ENCODE measurements at places on chromosomes 2 and 18.

- no peak for DNase-seq
Observed at GRCh38 chr18:77501266-77501665, 251.6 kb downstream of the GALR1 start.

DNA sequence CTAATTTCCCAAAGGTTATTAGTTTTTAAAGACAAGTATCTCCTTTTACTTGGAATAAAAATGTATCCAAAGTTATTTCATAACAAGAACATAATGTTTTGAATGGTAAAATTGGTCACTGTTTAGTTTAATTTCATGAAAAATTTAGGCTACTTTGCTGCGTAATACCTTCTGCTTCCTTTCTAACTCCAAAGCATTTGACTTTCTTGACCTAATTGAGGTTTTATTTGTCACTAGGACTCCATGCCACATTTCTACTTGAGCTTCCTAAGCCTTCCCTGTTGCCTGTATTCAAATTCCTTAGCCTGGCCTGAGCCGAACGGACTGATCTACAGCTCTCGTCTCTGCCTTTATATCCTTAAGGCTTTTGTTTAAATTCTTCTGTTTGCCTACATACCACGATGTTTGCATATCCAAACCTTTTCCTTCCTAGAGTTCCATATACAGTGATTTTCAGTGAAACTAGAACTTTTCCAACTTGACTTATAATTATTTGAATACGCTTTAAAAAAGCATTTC, 25.1 kb downstream of the ARMC9 start:
- DNase-seq, result no peak

DNA sequence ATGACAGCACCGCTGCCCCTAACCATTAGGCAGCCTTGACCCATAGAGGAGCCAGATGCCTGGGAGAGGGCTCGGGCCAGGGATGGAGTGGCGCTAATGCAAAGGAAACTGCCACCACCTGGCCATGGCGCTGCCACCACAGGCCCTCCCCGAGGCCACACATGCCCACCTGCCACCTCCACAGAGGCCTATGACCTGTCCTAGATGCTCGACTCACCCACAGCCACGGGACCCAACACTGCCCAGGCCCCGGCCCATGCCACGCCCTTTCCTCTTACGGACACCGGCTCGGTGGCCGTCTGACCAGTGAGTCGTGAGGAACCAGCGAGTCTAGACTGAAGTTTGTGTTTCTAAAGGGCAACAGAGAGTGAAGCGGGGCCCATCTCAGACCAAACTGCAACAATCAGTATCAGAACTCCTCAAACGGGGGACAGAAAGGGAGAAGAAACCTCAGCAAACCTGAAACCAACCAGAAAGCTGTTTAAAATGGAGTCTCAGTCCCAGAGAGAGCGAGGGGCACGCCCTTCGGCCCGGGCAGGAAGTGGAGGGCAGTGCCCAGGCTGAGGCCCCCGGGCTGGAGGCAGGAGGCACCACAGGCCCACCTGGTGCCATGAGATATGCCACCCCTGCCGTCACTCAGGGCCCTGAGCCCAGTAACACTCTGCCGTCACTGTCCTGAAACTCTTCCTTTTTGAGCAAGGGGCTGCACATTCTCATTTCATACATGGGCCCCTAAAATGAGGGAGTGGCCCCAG, 711 bp downstream of the GPR17 start:
- no peak for DNase-seq

DNA sequence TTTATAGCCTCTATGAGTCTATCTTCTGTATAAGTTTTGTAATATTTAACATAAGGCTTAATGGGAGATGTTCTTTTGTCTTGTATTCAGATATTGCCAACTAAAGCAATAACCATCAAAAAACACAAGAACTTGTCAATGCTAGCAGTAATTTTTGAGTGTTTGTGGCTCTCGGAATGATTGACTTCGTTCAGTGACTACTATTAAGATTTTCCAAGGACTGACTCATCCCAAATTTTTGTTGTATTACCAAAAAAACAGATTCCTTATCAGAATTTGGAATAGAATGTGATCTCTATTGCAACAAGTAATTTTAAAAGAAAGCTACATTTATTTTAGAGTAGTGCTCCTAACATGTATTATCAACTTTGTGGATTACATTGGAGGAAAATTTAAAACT, 8.1 kb downstream of the NABP1 start:
- no peak for DNase-seq

DNA sequence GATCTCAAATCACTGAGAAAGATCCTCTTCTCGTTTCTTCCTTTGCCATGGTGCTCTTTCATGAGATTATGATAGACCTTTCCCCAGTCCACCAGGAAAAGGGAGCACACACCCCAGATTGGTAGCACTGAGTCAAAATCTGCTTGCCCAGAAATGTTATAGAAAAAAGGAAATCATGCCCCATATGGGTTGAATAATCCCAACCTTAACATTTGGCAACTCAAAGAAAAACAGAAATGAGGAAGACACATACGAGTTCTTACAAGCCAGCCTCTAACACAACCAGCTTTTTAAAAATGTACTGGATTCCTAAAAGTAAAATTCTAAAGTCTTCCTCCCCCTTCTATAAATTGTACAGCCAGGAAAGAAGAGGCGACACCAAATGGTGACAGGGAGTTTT, 103.0 kb downstream of the ANKRD44 start:
- DNase-seq, result peak; percentile 56

DNA sequence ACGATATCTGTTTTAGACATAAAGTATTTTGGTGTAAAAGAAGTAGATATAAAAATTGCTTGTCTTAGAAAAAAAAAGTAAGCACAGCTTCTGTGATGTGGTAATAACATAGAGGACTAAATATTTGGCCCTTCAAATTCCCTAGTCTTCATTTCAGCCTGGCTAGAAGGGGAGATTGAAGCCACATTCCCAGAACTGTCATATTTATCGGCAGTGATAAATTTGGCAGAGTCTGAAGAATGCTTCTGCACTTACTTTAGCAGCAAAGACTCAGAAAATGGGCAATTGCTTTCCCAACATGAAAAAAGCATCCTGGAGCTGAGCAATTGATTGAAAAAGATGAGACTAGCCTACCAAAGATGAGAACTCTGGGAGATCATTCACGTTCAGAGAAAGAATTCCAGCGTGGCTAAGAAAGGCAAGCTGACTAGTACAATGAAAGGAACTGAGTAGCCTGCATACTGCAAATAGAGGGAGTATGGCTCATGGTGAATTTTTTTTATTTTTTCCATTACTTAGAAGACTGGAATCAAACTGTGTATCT, 278.7 kb upstream of the KLHL29 start:
- no peak for DNase-seq

- DNase-seq, result no peak
Observed at GRCh38 chr2:180670302-180671003, 310.0 kb upstream of the UBE2E3 start.

DNA sequence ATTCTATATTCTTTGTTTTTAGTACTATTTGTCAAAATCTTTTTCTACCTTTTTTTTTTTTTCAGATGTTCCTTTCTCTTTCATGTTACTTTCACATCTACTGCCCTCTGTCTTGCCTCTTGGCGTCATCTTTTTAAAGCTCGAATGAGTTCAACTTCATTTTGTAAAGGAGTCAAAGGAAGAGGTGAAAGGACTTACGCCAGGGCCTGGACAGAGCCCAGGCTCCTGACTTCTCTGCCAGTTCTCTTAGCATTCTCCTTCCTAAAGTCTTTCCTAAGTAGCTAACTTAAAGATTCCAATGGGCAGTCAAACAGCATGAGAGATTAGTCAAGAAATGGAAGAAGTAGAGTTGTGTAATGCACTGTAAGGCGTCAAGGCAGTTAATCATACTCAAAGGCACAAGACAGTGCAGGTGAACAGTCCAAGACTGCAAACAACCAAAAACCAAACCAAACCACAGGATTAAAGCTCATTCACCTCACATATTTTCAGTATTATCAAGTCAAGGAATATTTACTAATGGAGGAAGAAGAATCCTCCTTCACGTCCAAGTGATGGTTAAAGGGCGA, 301.7 kb downstream of the TCF4 start:
- DNase-seq, result no peak

DNA sequence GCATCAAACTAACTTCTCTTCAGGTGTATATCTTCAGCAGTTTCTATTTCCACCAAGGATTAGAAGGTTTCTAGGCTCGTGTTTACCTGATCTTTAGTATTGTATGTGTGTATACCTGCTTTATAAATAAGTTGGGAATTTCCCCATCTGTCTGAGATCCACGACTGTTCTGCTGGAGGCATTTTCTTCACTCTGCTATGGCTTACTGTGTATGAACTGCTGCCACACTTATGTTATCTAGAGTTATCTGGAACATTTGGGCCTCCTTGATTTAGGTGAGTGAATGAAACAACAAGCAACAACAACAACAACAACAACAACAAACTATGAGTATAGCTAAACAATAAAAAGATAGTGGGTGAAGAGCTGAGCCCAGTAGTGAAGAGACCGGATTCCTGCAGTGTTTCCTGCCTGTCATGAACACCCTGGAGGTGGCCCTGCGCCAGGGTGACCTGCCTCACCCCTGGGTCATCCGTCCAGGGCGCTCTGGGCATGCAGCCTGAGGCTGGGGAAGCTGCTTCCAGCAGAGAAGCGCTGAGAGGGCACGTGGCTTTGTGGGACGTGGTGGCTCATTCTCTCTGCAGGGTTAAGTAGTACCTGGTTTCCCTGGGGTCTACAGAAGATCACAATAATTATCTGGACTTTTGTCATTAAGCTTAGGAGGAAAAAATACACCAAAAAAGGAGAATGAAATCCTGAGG, 56.1 kb upstream of the GATA6 start:
- DNase-seq, result no peak

DNA sequence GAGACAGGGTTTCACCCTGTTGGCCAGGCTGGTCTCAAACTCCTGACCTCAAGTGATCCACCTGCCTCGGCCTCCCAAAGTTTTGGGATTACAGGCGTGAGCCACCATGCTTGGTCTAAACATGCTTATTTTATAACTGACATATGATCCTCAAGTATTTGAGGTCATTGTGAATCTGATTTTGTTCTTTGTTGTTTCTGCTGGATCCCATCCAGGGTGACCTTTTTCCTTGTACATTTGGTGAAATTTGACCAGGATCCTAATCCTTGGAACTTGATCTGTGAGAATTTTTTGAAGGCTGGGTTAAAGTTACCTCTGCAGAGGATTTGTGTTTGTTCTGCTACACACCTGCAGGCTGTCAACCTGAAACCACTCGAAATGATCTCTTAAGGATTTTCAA, 49.2 kb downstream of the NPAS2 start:
- DNase-seq, result no peak

DNA sequence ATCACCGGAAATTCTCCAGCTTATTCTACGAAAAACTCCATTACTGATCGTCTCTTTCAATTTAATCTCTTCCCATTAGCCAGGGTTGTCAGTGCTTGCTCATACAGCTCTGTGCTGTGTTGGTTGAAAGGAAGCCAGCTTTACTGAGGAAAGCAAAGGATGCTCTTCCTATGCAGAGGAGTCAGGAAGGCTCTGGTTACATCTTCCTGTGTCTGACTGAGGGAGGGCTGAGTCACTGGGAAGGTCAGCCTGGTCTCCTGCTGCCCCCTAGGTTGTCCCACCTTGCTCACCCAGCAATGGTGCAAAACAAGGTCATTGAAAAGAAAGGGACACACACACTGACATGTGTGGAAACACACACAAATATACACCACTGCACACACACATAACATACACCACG, 975.6 kb downstream of the DCDC2C start:
- no peak for DNase-seq

DNA sequence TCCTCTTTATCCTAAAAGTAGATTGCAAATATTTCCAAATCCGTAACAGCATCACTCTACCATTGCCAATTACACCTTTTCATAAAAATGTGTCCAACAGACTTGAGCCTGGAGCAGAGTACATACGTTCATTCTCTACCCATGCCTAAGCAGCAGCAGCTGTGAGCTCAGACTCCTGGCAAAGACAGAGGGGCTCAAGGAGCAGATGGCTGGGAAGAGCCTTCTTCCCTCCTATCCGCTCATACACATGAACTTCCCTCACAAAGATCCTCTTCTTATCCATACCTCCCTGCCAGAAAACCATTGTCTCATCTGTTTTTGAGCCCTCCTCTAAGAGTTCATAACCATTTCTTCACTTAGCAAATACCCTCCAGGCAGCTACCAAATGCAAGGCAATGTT, 164.3 kb upstream of the ARL4C start:
- DNase-seq, result no peak

- no peak for DNase-seq
Observed at GRCh38 chr2:29253026-29253425, 137.8 kb downstream of the CLIP4 start.

DNA sequence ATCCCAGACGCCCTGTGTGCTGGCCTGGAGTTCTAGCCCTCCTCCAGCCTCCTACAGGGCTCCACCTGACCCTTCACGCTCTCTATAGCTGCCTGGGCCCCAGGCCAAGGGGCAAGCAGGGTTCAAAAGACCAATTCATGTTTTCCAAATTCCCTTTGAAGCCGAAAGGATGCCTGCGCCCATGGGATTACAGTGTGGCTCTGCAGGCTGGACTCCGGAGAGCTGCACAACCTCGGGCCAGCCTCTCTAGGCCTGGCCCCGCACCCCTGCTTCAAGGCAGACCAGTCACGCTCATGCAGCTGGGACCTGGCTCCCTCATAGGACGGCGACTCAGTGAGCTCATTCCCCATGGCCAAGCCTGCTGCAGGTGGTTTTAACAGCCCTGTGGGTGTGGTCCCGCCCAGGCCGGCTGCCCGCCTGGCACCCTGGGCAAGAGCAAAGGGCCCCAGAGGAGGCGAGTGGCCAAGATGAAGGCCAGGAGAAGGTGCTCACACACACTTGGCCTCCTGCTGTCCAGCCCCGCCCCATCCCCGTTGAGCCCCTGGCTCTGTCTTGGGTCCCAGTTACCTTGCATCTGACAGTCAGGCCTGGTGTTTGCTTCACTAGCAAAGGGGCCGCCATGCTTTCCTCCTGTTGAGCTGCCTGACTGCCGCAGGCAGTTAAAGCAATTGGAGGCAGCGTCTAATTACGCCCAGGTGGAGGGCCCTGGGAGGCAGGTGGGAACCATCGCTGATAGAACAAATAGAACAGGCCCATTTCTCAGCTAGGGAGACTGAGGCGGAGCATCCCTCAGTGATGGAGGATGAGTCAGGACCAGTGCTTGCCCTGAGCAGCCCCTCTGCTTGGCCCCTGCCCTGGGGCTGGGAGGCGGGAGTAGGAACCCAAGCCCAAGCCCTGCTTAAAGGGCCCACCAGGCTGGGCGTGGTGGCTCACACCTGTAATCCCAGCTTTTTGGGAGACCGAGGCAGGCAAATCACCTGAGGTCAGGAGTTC, 56.9 kb downstream of the SMAD7 start:
- DNase-seq, result no peak

- DNase-seq, result no peak
Observed at GRCh38 chr18:72910045-72910444, 42.3 kb upstream of the NETO1 start.
